ENCODE measurements at places on chromosomes 16 and 17.

- no peak for DNase-seq
Observed at GRCh38 chr17:48054238-48055185, 6.4 kb downstream of the NFE2L1 start.

- DNase-seq, result no peak
Observed at GRCh38 chr16:4231367-4231766, 10.5 kb downstream of the SRL start.

GRCh38 chr17:76537578-76538280, at the start of gene CYGB:
Gene CYGB (minus strand): TSS chr17:76537709. CDS start chr17:76537542, 167 bp downstream.
- no peak for DNase-seq

GRCh38 chr17:6347776-6348175, 87.1 kb downstream of the AIPL1 start:
- no peak for DNase-seq

GRCh38 chr16:391885-392335, 5.1 kb upstream of the NME4 start:
- peak; percentile 90 for DNase-seq

- no peak for DNase-seq
Observed at GRCh38 chr17:57968456-57968855, 13.2 kb upstream of the CUEDC1 start.

- DNase-seq, result no peak
Observed at GRCh38 chr16:1553946-1554825, 20.7 kb downstream of the TMEM204 start.

- DNase-seq, result no peak
Observed at GRCh38 chr16:89277641-89278341, 60.3 kb downstream of the ZNF778 start.

DNA sequence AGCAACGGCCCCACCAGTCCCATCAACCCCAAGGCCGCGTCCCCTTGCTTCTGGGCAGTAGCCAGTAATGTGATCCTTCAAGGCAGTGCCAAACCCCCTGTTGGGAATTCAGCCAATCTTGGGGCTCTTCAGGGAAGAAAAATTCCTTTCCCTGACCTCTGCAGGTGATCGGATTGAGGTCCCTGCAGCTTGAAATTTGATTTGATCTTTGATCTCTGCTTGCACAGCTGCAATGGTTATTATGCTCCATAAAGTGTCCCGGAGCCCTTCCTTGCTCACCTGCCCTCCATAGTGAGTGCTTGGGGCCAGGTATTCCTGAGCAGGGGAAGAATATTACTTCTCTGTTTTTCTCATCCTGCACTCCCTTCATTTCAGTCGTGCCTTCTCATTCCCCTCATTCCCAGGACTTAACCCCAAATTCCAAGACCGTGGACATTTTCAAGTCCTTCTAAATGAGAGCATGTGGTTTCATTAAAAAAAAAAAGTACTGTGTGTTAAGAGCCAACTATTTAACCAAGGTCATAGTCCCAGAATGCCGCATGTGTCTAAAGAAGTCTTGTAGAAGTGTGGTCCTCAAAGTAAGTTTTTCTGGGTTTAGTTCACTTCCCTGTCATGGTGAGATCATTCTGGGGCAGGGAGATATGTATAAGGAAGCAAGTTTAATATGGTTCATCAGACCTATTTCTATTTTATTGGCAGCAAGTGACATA, 56.3 kb downstream of the SOX9 start:
- no peak for DNase-seq

GRCh38 chr16:69166221-69166833, 20.6 kb upstream of the SNTB2 start:
- DNase-seq, result peak; percentile 90

GRCh38 chr17:2435181-2435741, 34.4 kb upstream of the MNT start:
- no peak for DNase-seq

- no peak for DNase-seq
Observed at GRCh38 chr17:78242024-78242742, 10.8 kb downstream of the TMEM235 start.

DNA sequence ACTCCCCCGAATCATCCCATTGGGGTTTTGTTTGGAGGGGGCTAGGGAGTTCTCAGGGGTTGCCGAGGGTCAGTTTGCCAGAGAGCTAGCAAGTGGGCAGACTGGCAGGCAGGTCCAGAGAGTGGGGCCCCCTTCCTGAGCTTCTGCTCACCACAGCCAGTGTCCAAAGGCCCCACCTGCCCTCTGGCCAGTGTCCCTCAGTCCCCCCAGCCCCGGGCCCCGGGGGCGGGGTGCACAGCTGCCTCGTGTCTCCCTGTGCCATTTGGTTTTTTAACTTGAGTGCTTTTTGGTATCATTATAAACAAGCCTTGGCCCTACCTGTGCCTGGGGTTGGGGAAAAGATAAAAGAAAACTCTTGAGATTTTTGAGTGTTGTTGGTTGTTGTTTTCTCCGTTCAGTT, 91.8 kb downstream of the CCDC182 start:
- DNase-seq, result no peak

- peak; percentile 59 for DNase-seq
Observed at GRCh38 chr17:74431568-74432423, at the start of gene GPRC5C. Gene GPRC5C (plus strand): TSS chr17:74432088. CDS start chr17:74439777, 7,689 bp downstream.

DNA sequence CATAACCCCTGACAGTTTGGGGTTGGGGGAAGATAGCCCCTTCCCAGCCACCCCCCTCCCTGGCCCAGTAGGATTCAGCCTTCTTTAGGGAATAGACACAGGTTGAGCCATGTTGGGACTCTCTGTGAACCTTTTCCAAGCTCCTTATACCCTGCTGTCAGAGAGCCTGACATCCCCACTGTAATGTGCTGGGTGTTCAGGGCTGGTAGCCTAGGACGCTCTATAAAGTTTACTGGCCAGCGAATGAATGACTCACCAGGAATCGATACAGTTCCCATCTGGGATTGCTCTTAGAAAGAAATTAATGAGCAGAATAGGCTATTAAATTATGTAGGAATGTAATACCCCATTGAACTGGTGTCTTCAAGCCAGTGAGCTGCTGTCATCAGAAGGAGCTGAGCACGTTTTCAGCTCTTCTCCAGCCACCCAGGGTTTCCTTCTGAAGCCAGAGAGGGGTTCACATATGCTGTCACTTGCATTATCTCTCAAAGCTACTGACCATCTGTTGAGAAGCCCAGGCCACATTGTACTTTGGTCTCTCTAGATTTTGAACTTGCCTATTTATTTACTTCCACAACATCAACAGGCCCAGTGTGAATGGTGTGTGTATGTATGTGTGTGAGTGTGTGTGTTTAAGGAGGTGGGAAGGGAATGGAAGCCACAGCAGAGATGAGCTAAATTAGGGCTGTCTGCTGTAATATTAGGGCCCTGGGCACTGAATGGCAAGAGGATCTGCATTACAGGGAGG, 64.9 kb downstream of the SPACA3 start:
- no peak for DNase-seq

DNA sequence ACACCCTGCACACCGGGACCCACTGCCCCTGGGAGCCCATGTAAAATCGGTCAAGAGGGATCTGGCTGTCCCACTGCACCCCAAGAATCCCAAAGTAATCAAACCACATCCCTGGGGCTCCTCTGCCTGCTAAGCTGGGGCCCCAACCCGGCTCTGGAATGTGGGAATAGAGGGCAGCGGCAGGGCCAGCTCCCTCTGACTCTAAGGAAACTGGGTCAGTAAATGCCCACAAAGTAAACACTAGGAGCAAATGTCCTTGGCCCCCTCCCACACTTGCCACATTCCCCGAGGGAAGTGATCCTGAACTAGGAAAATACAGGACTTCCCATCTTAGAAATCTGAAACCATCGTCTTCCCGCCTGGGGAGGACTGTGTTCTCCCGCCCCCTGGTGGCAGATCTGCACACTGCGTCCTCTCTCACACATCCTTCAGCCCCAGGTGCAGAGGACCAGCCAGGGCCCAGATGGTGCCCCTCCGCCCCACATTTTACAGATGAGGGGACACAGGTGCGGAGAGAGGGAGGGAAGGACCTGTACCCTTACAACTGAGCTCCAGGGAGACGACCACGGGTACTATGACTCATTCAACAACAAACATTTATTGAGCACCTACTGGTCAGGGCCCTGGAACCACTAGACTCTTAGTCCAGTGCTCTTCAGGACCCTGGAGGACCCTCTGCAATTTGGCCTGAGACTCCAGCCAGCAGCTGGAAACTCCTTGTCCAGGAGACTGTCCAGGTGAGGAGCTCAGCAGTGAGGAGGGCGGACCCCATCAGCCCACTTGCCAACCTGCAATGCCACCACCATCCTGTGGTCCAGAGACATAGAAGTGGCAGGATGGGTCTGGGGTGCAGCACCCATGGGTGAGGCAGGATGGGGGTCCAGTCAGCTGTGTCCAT, 10.1 kb downstream of the P3H4 start:
- DNase-seq, result peak; percentile 69

GRCh38 chr16:21991621-21992020, 9.3 kb downstream of the PDZD9 start:
- DNase-seq, result no peak

DNA sequence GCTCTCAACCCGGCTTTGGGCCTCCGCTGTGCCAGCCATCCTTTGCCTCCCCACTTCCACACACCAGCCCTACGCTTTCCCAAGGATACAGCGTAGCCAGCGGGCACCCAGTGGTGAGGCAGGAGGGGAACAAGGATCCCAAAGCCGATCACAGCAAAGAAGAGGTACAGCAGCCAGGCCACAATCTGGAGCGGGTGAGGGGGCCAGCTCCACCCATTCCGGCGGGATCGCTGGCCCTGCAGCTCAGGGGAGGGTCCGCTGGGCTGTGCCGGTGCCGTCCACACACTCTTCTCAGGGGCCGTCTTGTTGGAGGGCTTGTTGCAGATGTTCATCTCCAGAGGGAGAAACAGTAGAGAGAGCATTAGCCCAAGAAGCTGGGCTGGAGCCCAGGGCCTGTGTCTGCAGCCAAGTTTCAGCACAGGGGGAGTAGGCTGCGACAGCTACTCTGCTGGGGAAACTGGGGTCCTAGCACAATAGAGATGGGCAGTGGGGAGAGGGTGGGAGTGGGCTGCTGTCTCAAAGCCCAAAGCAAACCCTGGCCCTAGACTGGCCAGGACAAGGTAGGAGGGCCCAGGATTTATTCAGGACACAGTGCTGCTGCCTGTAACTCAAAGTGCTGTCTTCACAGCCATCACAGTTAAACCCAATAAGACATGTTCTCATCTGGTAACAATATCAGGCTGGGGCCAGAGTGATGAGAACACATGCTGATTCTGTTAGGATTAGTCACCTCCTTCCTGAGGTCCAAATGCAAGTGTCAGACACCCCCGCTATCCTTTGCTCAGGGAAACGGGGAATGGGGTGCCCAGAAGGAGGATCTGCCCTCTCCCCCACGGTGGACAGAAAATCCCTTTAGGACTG, 9.9 kb downstream of the ZDHHC1 start:
- no peak for DNase-seq

- no peak for DNase-seq
Observed at GRCh38 chr17:41837761-41838538, at the start of gene KLHL10. Gene KLHL10 (plus strand): TSS chr17:41837825. CDS start chr17:41837933, 108 bp downstream.

GRCh38 chr16:22098405-22099255, 6.3 kb downstream of the VWA3A start:
- no peak for DNase-seq

- DNase-seq, result no peak
Observed at GRCh38 chr16:47999595-47999994, 156.2 kb downstream of the ABCC12 start.

GRCh38 chr17:73343168-73343634, 31.4 kb upstream of the CDC42EP4 start:
- no peak for DNase-seq

GRCh38 chr17:50265212-50265611, 9.1 kb upstream of the TMEM92 start:
- no peak for DNase-seq

- no peak for DNase-seq
Observed at GRCh38 chr16:85491798-85492294, 121.3 kb upstream of the GSE1 start.

GRCh38 chr16:86870380-86870779, 292.0 kb downstream of the FOXL1 start:
- no peak for DNase-seq

GRCh38 chr16:3470723-3471122, 24.6 kb downstream of the C16orf90 start:
- no peak for DNase-seq

GRCh38 chr16:88284626-88285513, 97.9 kb upstream of the ZNF469 start:
- DNase-seq, result no peak

GRCh38 chr16:311725-312124, 28.8 kb downstream of the PDIA2 start:
- no peak for DNase-seq

- no peak for DNase-seq
Observed at GRCh38 chr17:81427173-81428120, 32.2 kb downstream of the BAHCC1 start.

GRCh38 chr17:15409721-15410250, 57.6 kb downstream of the CDRT4 start:
- DNase-seq, result no peak

GRCh38 chr17:50211249-50212120, 10.1 kb upstream of the COL1A1 start:
- DNase-seq, result no peak

GRCh38 chr17:32265192-32265923, at the start of gene RHBDL3:
Gene RHBDL3 (plus strand): TSS chr17:32265832. CDS start chr17:32266190, 358 bp downstream.
- DNase-seq, result no peak

GRCh38 chr16:72876221-72876620, 171.7 kb downstream of the ZFHX3 start:
- no peak for DNase-seq

GRCh38 chr17:19996086-19996485, 13.1 kb upstream of the SPECC1 start:
- DNase-seq, result no peak

GRCh38 chr16:11038777-11039176, 94.4 kb downstream of the CLEC16A start:
- DNase-seq, result no peak

DNA sequence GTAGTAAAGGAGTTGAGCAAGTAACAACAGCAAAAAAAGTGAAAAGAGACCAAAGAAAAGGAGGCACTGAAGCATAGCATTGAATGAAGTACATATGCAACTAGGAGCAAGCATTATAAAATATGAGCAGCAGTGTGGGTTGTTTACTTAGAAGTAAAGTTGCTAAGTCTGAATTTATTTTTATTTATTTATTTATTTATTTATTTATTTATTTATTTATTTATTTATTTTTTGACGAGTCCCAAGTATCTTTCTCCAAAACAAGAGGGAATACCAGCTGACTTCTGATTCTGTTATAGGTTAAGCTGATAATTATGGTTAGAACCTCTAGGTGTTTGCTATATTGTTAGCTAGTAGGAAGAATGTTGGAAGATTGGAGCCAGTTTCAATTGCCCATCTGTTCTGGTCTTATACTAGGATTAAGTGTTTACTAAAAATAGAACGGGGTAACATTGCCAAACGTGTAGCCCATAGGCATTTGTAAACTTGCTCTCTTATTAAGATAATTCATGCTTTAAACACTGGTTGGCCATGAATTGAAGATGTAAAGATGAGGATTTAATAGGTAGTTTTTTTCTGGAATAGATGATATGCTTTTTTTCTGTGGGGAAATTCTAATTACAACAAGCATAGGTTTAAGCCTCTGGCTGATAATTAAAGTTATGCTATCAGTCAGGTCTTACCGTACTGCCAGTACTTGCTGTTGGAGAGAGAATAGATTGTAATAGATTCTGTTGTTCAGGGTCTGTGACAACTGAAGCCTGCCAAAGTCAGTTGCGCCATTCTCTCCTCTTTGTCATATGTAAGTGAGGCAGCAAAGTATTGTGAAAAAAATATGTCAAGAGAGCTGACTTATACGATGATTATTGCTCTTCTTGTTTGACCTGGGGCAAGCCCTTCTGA, 66.7 kb downstream of the PPM1E start:
- DNase-seq, result no peak

- no peak for DNase-seq
Observed at GRCh38 chr17:82891911-82892310, 52.1 kb upstream of the ZNF750 start.

GRCh38 chr16:12079412-12079965, 103.0 kb downstream of the SNX29 start:
- no peak for DNase-seq

GRCh38 chr16:27551036-27551435, 1.1 kb downstream of the KATNIP start:
- DNase-seq, result no peak

Measured in stimulated activated CD4-positive, alpha-beta T cell treated with anti-CD3 and anti-CD28 coated beads, Interleukin-1b, Interleukin-23, amount 100 ng/mL, for 48 hours (primary cell).